ENCODE measurements at places on chromosomes 12 and 14.

DNA sequence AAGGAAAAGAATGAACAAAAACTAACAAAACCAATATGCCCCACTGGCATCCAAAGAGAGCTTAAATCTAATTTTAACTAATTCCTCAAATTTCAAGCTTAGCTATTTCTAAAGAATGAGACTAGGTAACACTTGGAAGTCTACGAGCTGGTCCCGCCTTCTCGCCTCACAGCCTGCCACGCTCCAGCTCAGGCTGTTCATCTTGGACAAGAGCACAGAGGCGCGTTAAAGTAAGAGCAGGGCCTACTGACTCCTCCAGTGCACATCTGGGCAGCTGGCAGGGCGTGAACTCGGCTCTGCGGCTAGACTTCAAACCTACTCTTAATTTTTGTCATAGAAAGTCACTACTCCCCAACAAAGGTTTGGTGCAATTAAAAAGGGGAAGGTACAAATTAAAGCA lies 64.6 kb downstream of the DICER1 start:
- DNase-seq = no peak

DNA sequence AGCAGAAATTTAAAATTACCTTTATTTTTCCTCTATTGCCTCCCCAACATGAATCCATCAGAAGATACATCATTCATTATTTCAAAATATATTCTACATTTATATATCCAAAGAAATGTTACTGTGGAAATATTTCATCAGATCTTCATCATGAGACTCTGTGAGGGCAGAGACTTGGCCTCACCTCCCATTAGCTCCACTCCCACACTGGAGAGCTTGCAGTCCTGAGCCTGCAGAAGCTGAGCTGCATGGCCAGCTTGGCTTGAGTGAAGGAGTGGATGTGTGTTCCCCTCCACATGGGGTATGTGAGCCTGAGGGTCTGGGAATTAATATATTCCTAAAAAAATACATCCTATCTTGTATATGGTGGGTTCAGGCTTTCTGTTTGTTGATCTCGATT lies 961.9 kb downstream of the TMEM121 start:
- no peak for DNase-seq

GRCh38 chr12:64077922-64078321 lies 144.2 kb downstream of the KICS2 start:
- DNase-seq = no peak

- no peak for DNase-seq
Observed at GRCh38 chr14:51824191-51824590, 36.2 kb upstream of the GNG2 start.

GRCh38 chr14:71454513-71455332 lies 477.5 kb upstream of the RGS6 start:
- no peak for DNase-seq
